ENCODE measurements at places on chromosomes 5 and 9.

DNA sequence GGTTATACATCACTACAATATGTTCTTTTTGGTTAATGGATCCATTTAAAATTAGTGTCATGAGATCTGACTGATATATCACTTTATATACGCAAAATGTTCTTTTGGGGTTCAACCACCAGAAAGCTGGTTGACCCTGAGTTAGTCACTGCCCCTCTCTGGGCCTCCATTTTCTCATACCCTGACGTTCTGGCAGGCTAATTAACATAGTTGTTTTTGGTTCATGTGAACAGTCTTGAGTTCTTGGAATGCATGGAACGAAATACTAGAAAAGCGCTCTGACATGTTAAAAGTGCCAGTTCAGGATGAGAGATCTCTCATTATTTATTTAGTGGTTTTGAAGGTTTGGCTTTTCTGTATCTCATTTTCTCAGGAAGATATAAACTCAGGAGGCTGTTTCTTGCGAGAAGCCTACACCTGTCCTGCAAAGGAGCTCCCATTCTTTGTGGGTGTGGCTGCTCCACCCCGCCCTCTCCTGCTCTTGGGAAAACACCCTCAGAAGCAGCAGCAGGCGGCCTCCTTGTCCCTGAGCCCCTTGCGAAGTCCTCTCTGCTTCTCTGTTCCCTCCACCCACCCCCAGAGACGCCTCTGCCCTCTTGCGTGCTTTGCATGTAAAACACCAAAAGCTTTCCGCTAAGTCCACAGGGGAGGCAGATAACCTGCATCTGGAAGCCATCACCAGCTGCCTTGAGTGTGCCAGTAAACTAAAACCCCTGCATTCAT, 302.4 kb upstream of the PANK3 start:
- DNase-seq: no peak

- DNase-seq: no peak
These were observed 81.7 kb downstream of the DCP2 start for GRCh38 chr5:113058269-113058668.

DNA sequence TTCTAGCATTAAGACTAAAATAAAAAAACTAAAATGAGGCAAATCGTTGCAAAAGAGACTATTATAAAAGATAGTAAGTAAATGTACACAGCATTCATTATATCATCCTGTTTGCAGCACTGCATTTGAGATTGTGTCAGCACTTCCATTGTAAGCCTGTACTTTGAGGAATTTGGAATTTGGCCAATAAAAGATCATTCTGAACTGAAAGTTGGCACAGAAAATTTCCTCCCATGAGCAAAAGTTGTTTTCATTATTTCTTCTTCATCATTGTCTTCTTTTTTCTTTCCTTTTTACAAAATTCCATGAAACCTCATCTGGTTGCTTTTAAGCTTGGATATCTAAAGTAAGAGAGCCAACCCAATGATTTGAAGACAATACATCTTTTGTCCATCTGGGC, 199.3 kb upstream of the ADAMTSL1 start:
- no peak for DNase-seq

DNA sequence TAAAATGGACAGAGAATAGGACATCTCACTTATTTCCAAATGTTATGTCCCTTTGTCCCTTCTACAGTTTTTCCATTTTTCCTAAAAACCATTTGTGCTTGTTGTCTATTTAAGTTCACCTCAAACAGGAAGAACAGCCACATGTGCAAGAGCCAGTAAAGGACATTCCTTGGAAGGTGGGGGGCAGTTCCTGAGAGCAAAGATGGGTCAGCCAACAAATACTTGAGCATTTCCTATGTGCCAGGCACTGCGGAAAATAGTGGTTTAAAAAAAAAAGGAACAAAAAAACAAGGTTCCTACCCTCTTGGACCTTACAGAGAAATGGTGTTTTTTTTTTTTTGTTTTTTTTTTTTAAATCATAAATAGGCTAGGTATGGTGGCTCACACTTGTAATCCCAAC, 26.8 kb downstream of the ANP32B start:
- DNase-seq: no peak

DNA sequence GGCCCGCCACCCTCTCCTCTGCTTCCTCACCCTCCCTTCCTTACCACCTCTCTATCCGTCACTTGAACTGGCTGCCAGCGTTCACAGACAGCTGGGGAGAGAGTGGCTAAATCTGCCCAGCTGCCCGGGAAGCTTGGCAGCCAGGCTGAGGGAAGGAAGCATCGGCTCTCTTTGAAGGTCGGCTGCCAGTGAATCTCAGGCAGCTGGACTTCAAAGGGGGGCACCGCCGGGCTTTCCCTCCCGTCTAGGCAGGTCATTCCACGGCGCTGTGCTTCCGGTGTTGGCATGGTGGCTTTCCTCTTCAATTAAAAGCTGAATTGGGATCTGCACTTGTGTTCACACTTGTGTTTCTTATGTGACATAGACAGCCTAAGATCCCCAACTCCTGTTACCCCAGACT, 174.0 kb downstream of the GDNF start:
- no peak for DNase-seq

DNA sequence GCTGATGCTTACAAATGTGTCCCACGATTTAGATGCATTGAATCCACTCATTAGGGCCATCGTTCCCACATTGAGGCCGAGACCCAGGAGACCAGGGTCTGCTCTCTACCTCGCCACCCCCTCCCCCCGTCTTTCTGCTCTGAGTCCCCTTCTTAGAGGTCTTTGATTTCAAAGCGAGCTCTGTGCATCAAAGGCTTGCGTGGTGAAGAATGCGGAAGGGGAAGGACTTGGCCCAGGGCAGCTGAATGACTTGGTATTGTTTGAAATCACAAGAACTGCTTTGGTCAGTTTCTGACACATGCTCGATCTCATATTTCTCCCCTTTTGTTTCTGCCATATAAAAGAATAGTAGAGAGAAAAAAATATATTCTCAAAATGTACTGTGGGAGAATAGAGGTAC, 78.3 kb upstream of the IRX1 start:
- DNase-seq: no peak

GRCh38 chr5:115170134-115170928, 623 bp upstream of the TRIM36 start:
- DNase-seq: no peak

GRCh38 chr9:134556531-134557068, 85.0 kb upstream of the COL5A1 start:
- no peak for DNase-seq

DNA sequence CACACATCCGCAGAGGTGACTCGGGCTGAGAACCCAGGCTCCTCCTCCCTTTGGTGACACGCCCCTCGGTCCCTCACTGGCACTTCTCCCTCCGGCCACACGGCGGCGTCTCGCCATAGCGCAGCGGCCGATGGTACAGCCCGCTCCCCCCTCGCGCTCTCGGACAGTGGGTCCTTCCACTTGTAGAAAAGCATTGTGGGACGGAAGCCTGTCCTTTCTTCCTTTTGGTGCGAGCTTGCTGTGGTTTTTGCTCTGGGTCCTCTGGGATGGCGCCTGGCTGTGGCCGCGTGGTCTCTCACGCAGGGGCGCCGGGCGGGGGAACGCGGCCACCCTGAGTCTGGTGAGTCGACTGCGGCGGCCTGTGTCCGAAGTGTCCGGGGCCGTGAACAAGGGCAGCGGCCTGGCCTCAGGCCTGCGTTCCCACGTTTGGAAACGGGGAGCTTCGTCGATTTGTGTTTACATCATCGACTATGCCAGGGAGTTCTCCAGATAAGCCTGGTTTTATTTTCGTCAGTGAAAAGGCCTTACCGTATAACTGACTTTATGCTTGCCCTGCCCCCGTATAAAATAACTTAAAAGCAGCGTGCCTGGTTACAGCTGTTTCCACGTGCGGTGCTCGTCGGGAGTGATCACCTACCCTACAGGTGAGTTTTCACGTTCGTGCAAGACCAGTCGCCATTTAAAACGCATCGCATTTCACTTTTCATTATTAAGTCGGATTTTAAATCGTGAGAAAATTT, 258.3 kb downstream of the EPB41L4A start:
- peak; percentile 97 for DNase-seq

- no peak for DNase-seq
These were observed 1.9 kb downstream of the ANKH start for GRCh38 chr5:14869668-14870164.
